ENCODE measurements at places on chromosomes 16 and 17.

DNA sequence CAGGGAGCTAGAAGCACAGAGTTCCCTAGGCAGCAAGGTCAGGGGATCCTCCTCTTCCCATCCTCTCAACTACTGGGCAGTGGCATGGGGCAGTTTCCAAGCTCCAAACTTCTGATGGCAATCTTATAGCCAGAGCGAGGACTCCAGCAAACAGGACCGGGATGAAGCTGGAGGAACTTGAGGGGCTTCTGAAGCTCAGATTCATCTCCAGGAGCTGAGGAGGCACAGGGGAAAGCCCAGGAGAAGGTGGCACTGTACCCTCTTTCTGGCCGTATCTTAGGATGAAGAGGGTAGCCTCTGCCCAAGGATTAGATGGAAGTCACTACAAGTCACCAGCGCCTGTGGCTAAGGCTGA is 50.0 kb upstream of the RPL38 start:
- no peak for DNase-seq

DNA sequence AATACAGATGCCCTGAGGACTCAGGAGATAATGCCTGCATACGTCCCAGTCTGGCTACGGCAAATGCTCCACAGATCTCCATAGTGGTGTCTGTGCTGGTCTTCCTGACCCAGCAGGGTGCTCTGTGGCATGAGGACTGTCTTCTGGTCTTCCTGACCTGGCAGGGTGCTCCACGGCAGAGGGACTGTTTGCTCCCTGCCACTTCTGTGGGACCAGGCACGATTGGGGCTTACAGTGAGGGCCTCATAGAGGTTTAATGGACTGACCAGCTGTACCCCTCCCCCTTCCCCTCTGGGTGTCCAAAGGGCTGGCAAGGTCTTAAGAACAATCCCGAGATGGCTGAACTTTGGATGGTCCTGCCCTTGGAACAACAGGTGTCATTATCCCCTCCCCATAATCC is 123.1 kb downstream of the C16orf78 start:
- no peak for DNase-seq

- no peak for DNase-seq
Measured at GRCh38 chr16:82699711-82700495, 73.1 kb downstream of the CDH13 start.

DNA sequence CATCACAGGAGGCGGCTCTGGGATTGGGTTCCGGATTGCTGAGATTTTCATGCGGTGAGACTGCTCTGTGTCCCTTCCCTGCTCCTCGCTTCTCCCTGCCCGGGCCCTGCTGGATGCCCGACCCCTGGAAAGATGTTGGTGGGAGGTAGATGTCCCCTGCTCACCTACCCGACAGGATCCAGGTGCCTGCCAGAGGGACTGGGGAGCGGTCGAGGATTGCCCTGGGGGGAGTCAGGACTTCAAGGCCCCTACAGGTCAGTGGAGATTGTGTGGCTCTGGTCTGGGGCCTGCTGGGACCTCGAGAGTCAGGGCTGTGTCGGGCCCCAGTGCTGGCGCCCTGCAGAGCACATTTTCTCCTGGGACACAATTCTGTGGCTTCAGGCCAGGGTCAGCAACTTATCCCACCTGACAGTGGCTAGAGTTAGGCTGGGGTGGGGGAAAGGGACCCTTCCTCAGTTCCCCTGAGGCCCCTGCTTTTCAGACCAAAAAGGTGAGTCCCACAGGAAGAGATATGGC is 3.3 kb downstream of the DECR2 start:
- no peak for DNase-seq

- no peak for DNase-seq
Measured at GRCh38 chr17:69188064-69188463, 40.6 kb downstream of the ABCA10 start.

DNA sequence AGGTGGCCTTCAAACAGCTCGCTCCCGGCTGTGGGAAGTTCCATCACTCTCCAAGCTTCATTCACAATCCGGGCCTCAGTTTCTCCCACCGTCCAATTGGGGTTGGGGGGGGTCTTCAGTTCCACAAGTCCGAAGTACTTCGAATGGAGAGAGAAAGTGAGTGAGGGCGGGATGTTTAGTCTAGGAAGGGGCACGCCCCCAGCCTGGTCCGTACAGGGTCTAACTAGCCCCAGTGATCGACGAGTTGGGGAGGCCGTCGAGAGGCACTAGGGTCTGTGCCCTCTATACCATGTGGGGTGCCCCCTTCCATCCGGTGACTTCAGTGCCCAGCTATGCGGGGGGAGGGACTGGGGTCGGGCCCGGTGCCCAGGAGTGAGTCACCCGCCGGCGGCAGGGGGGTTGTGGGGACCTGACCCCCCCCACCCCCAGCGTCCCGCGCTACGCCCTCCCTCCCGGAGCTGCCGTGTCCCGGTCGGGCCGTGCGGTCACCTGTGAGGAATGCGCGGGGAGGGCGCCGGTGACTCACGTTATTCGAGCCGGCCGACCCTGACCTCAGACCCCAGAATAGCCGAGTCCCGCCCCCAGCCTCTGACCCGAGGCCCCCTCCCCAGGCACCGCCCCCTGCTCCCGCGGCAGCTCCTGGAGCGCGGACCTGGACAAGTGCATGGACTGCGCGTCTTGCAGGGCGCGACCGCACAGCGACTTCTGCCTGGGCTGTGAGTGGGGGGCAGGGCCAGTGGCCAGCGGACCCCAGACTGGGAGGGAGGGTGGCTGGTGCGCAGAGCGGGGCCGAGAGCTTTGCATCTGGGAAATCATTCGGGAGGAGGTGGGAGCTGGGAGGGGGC is 658 bp downstream of the TNFRSF12A start:
- DNase-seq: peak; percentile 61

DNA sequence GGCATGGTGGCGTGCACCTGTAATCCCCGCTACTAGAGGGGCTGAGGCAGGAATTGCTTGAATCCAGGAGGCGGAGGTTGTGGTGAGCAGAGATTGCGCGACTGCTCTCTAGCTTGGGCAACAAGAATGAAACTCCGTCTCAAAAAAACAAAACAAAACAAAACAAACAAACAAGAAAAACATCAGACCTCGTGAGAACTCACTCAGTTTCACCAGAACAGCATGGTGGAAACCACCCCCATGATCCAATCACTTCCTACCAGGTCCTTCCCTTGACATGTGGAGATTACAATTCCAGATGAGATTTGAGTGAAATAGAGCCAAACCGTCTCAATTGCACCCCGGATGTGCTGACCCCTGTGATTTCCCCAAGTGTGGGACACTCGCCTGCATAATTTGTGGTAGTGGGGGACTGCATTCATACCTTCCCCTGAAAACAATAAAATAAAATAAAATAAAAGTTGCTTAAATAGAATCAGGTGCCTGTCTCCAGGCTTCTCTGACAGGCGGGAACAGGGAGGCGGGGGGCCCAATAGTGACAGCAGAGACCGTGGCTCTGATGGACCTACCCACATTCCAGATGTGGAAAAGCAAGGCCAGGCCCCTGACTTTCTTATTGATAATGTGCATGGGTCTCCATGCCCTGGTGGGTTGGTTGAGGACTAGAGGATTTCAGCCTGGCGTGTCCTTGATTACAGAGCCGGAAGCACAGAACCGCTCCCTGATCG is 13.1 kb downstream of the ZSCAN10 start:
- DNase-seq: no peak

DNA sequence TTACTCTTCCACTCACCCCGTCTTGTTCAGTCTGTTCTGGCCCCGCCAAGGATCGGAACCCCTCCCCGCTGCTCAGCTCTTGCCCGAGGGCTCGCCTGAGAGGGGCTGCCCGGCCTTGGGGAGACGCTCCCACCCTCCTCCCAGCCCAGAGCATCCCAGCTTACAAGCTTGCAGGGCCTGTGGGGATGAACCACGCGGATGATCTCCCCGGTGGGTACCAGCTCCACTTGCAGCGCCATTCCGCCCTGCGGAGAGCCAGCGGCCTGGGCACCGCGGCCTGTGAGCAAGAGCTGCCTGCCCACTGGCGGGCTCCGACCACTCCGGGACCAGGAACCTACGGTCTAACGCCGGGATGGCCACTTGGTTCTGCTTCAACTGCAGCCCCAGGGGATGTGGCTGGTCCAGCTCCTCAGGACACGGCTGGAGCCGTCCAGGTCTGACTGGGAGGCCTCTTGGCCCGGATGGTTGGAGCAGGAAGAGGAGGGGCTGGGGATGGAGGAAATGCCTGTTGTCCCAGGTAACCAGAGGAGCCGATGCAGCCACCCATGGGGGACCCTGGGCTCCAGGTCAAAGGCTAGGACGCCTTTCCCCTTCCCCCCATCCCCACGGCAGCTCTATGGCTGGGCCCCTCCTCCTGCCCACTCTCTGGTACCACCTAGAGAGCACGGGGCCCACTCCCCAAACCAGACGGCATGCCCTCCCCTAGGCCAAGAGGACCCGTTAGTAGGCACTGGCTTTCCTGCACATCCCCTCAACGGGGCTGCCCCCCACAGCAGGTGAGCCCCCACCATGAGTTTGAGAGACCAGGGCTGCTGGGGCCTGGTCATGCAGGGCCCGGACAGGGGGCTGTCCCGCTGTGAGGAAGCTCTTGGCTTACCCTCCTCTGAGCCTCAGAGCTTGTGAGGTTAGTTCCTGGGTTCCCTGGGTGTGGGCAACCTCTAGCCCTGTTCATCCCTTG is at the start of gene MYO1C:
MYO1C (minus strand) TSS at position 438 of the 958 bp plus-strand sequence; CDS start at position 239, 199 bp downstream.
- no peak for DNase-seq

GRCh38 chr16:4133897-4134372 is 17.7 kb upstream of the ADCY9 start:
- DNase-seq: no peak

DNA sequence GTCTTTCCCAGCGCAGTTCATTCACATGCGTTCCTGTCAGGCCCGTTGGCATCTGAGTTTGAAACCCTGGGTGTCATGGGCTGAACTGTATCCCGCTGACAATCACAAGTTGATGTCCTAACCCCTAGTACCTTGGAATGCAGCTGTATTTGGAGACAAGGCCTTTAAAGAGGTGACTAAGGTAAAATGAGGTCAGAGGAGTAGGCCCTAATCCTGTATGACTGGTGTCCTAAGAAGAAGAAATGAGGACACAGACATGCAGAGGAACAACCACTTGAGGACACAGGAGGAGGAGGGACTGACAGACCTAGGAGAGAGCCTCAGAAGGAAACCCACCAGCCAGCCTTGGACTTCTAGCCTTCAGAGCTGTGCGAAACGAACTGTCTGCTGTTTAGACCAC is 33.1 kb downstream of the TRPV2 start:
- DNase-seq: no peak

- DNase-seq: no peak
Measured at GRCh38 chr17:29793501-29793900, 136.5 kb downstream of the SSH2 start.

DNA sequence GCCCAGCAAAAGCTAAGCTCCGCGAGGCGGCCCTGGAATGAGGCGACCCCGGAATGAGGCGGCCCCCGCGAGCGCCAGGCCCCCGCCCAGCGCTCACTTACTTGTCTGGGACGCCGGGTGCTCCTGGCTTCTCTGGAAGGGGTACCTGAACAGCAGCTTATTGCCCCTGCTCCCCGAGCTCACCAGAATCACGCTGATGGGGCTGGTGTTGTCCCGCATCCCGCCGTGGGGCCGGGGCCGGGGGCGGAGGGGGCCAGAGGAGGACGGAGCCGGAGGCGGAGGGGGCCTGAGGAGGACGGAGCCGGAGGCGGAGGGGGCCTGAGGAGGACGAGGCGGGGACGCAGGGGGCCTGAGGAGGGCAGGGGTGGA is 440 bp downstream of the NPRL3 start:
- DNase-seq: no peak

DNA sequence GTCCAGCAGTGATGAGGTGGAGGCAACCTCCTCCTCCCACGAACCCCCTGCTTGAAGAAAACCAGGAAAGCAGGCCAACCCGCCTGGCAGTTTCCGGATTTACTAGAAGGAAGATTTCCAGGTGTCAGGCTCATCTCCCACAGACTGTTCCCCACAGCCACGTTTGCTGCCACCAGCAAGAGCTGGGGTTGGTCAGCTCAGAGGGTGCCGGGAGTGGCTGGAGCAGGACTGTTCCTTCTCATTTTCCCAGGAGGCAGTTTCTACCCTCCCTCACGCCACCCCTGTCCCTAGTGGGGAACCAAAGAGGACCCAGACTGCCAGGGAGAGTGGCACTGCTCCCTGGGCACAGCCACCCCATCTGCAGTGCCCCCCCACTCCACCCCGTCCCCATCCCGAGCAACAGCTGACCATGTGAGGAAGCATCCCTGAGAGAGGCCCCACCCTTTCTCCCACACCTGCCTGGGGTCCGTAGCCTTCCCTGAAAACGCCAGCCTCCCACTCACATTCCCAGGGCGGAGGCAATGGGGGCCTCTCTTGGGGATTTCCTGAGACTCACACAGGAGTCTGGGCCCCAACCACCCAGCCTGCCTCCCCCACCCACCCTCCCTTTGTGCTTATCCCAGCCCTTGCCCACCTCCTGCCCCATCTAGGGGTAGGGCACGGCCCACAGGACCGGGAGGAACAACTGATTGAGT is 5.9 kb downstream of the KRT17 start:
- no peak for DNase-seq

DNA sequence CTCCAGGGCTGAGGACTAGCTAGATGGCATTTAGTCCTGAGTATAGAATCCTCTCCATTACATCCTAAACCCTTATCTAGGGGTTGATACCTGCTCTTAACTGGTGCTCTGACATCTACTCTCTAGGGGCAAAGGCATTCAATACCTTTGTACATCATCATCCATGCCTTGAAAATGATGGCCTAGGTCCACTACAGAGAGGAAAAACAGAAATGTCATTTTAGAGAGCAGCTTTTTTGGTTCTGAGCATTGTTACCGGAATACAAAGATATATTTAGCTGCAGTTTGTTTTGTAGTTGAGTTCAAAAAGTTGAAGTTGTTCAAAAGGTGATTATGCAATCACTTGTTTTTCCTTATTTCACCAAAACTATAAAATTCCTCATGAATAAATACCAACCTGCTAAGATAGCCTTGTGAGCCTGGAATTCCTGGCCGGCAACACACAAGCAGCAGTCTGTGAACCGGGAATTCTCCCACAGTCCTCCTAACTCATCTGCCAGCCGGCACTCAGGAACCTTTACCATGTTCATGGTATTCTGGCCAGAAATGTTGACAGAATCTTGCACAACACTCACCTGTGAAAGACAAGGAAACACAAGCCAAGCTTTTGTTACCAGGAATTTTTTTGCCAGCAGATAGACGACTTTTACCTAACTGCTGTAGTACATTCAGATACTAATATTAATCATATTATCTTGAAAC is 35.4 kb downstream of the NXPH3 start:
- no peak for DNase-seq

- no peak for DNase-seq
Measured at GRCh38 chr16:4409081-4409932, 7.1 kb downstream of the CORO7 start.

DNA sequence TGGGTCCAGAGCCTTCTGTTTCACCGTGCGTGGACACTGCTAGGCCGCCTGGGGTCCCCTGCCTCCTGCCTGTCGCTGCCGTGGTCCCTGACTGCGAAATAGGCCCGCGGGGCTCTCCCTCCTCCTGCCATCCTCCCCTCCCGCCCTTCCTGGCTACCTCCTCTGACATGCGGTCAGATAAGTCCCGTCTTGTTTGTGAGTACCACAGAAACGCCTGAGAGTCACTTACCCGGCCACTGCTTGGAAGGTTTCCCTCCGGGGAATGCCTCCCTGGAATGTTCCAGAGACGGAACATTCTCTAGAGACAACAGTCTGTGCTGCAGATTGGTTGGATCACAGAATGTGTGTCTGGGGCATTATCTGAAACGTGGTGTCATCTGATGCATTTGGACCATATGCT is 22.7 kb downstream of the CIBAR2 start:
- no peak for DNase-seq

GRCh38 chr16:27838536-27839175 is 224.9 kb downstream of the GSG1L start:
- DNase-seq: no peak
